Progenitor cell of endocrine pancreas (in vitro differentiated cells): ENCODE measurements at places on chromosomes 5 and 9.

- H3K27ac ChIP-seq: no peak overlapping the region
- H3K36me3 ChIP-seq: peaks cover 2% of the 10 kb centered on the region
- H3K27me3 ChIP-seq: peaks cover 8% of the 10 kb centered on the region
Observed at GRCh38 chr9:97774673-97775072, 77.5 kb upstream of the XPA start.

DNA sequence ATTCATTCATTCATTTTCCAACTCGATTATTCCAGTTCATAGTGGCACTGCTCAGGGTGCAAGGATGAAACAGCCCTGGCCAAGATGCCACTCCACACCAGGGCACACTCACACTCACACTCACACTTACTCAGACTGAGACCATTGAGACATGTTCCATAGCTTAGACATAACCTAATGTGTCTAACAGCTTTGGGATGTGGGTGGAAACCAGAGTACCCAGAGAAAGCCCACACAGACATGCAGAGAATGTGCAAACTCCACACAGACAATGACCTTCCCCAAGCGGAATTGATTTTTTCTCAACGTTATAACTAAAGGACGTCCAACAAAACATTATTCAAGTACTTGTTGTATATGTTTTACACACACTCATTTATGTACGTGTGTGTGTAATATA, 1363.5 kb downstream of the EFNA5 start:
- no peak for DNase-seq
- no peaks in the 10 kb centered on the region for H3K27me3 ChIP-seq
- H3K36me3 ChIP-seq: no peaks in the 10 kb centered on the region
- no peak overlapping the region for H3K27ac ChIP-seq

DNA sequence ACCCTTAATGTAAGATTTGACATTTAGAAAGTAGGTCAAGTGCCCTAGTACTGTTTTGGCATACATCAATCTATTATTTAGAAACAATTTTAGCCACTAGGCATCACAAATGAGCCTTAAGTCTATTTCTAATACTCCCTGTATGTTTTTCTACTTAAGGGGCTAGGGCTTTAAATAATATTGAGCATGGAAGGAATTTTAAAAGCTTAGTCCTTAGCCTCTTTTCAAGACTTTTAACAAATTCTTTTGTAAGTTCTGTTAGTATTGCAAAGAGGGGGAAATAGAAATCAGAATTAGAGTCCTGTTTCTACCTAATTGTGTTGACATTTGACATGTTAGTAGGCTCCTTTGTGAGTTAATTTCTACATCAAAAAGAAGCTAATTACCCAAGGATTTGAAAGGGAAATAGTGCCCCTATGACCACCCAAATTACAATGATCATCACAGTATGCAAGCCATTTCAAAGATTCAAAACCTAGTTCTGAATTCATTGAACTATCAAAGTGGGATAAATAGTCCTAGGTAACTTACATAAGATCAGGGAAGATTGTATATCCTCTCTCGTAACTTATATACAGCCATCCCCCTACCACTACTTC, 647.8 kb upstream of the ACO1 start:
- H3K27me3 ChIP-seq: no peaks in the 10 kb centered on the region
- no peak overlapping the region for H3K27ac ChIP-seq

- H3K4me1 ChIP-seq: no peaks in the 10 kb centered on the region
- peaks cover 5% of the 10 kb centered on the region for H3K36me3 ChIP-seq
- H3K4me3 ChIP-seq: no peak overlapping the region
- H3K27ac ChIP-seq: no peak overlapping the region
- no peak for DNase-seq
Observed at GRCh38 chr9:14849851-14850250, 60.4 kb downstream of the FREM1 start.
